Dermis microvascular lymphatic vessel endothelial cell (primary cell): ENCODE measurements at places on chromosomes 2 and 18. TPM values are rescaled to one million over a fixed set of nuclear protein-coding genes. Genes with fewer than 3 reads are reported as not detected.

The RNF181 gene
- 197 and 224 TPM in 2 replicates for total RNA-seq

The IL1B gene
- total RNA-seq: not detected in 2 replicates

The MYCN gene
- 3.2 and 7.2 TPM in 2 replicates for total RNA-seq

The DAW1 gene
- total RNA-seq: not detected in 2 replicates

The EIF2AK3 gene
- 10.8 and 12.4 TPM in 2 replicates for total RNA-seq

The CTDSP1 gene
- 48.9 and 91.0 TPM in 2 replicates for total RNA-seq

The CYP26B1 gene
- total RNA-seq: 0.25 TPM in 1 of 2 replicates, not detected in the other

The FAM124B gene
- 26.6 and 48.8 TPM in 2 replicates for total RNA-seq

DNA sequence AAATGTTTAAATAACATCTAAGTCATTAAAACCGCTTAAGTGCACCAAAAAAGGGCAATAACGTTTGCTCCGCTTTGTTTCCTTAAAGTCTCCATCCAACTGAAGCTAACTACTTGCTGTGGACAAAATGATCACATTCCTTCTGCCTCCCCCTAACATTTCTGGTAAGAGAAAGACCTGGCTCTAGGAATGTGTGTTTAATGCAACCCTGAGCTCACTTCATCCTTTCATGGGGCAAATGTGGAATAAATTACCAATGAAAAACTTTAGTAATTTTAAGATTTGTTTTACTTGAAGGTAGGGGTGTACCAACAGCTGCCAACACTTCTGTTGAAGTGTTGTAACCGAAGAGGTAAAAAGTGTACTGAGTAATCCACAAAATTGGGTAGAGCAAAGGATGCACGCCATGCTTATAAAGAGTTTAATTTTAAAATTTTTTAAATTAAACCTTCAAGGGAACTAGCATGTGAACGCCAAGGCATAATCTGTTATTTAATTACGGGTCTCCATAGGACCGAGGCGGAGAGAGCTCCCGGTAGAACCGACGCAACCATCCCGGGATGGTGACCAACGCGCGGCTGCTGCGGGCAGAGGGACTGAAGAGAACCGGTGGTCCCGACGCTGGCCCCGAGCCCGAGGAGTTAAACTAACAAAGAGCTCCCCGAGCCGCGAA lies 1.1 kb downstream of the HNRNPLL start:
- no peak for DNase-seq

- DNase-seq: no peak
These were observed 773.3 kb upstream of the SLC39A10 start for GRCh38 chr2:194883711-194884110.

DNA sequence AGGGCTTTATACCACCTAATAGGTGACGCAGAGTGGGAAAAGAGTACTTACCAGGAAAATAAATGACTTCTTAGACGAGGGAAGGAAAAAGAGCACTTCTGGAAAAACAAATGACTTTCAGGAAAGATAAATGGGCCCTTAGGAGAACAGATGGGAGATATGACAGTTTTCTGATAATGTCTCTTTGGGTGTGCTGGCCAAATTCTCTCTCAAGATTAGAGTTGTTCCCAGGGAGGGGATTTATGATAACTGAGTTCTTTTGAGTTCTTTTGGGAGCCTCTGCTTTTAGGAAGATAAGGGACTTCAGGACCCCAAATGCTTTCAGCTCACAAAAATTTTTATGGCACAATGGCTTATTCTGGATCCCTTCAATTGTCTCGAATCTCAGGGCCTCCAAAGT lies 104.2 kb upstream of the MSH2 start:
- DNase-seq: no peak

GRCh38 chr2:110211938-110212858 lies at the start of gene MTLN:
MTLN (minus strand) TSS chr2:110212547; CDS start chr2:110212525, 22 bp downstream.
- DNase-seq: peak; percentile 30

GRCh38 chr18:26685438-26686157 lies 137.2 kb upstream of the KCTD1 start:
- DNase-seq: no peak

- DNase-seq: no peak
These were observed 288.4 kb downstream of the SOX11 start for GRCh38 chr2:5980450-5981190.

- no peak for DNase-seq
These were observed 65.8 kb downstream of the PTPN2 start for GRCh38 chr18:12818243-12818642.

- DNase-seq: no peak
These were observed 242.2 kb downstream of the CDH20 start for GRCh38 chr18:61575419-61575818.

- peak; percentile 93 for DNase-seq
These were observed 455 bp upstream of the DLX1 start for GRCh38 chr2:172084645-172085459.

GRCh38 chr2:117512307-117512706 lies 302.2 kb upstream of the DDX18 start:
- DNase-seq: no peak

- DNase-seq: no peak
These were observed 21.0 kb downstream of the MAL start for GRCh38 chr2:95046371-95047112.

DNA sequence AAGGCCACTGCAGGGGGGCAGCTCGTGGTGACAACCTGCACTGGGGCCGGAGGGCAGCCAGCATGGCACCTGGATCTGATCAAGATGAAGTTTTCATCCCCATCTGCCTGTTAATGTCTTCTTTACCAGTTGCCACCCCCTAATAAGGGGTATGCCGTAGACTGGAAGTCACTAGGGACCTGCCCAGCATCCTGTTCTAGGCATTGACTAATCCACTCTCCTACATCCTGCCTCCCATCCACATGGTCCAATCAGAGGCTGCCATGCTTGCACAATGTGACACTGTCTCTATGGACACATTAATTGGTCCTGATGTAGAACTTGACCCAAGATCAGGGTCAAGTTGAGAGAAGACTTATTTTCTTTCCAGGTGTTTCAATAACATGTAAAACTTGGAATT lies 95.1 kb upstream of the LCLAT1 start:
- DNase-seq: no peak

- no peak for DNase-seq
These were observed 15.1 kb downstream of the DOCK10 start for GRCh38 chr2:225027061-225027762.

- no peak for DNase-seq
These were observed 3.8 kb downstream of the TCF4 start for GRCh38 chr18:55584201-55584600.

DNA sequence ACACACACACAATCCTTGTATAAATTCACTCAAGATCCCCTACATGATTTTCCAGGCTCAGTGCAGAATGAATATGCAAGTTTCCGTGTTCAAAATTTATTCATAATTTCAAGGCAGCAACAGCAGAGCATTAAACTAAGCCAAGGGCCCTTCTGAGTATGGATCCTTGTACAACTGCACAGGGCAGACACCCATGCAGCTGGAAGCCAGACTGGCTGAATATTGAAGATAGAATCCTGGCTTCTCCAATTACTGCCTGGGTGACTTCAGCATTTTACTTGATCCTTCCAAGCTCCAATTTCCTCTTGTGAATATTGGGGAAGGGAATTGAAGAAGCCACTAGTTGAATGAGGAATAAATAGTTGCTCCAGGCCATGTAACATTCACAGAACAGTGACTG lies 267.9 kb upstream of the REG3G start:
- DNase-seq: no peak

DNA sequence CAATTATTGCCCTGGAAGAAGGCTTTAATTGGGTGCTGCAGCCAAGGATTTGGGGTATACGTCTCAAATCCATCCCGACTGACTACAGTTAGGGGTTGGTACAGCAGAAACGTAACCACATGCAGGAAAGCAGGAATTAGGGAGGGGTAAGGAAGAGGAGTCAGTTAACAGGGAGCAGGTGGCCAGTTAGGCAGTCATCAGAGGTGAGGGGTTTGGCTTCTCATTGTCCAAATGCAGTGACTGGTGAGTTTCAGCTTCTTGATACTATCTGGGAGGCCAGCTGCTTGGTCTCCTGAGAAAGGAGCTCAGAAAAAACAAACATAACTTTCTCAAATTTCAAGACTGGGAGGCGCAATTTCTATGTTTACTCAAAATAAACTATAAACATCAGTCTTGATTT lies 38.8 kb upstream of the UBE2F start:
- no peak for DNase-seq

DNA sequence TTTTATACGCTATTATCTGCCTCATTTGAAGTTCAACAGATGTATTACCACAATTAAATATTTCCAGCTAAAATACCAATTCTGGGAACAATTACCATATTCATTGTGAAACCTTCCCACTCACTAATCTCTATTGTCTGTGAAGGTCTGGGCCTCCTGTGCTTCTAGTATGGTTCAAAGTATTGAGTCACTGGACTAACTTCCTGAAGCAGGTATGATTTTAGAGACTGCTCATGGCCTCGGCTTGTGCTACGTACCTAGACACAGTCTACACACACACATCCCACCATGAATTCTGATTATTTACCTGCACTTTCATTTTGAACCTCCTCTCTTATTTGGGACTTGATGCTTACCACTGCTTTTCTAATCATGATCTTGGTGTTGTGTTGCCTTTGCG lies 180.7 kb upstream of the EPHA4 start:
- DNase-seq: no peak

DNA sequence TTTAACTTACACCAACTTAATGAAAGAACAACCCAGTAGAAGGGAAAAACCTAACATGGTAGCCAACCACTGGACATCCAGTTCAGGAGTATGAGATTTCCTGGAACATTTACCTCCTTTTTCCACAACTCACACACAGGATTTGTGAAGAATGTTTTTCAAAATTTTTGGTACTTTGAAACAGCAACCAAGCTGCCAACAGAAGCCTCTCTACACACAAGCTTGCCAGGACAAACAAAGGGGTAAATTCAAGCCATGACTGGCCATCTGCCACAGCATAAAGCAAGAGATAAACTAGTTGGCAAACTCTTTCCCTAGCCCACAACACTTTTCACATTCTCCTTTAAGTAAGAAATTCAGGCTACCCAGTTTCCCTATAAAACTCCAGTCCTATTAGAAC lies 21.4 kb downstream of the MGAT4A start:
- peak; percentile 27 for DNase-seq

GRCh38 chr2:198774576-198774975 lies 683.2 kb downstream of the SATB2 start:
- no peak for DNase-seq

GRCh38 chr2:171991027-171991426 lies 8.7 kb upstream of the METAP1D start:
- DNase-seq: no peak

DNA sequence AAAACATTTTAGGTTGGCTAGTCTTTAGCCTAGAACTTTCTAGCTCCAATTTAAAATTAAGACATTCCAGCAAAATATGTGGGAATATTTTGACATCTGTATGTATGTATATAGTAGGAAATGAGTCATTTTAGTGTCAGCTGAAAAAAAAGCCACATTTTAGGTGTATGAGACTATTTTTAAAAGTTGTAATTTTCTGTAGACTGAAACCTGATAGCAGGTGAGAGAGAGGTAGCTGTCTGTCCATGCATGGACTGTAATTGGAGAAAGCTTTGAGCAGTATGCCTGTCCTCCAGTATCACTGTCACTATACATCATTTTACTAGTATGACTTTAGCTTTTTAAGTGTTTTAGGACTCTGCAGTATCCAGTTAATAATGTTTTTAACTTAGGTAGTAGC lies 26.1 kb upstream of the PPP1R1C start:
- DNase-seq: peak; percentile 54

- DNase-seq: no peak
These were observed 58.2 kb downstream of the BCL2L11 start for GRCh38 chr2:111178730-111179405.

DNA sequence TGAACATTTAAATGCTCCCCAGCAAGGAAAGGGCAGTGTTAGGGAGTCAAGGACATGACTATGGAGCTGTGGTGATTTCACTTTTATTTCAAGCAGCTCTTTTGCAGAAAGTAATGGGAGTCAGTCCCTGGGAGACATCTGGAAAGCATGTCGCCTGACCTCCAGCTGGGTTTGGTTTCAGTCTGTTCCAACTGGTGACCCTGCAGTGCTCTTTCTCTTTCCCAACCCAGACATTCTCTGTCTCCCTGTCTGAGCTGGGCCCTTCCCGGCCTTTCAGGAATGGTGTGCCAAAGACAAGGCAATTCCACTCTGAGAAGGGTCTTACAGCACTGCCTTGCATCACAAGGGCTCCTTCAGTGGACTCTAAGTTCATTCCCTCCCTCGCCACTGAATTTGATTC lies 323.2 kb downstream of the OSR1 start:
- DNase-seq: no peak

GRCh38 chr2:196500686-196501431 lies 138.7 kb upstream of the CCDC150 start:
- DNase-seq: no peak

DNA sequence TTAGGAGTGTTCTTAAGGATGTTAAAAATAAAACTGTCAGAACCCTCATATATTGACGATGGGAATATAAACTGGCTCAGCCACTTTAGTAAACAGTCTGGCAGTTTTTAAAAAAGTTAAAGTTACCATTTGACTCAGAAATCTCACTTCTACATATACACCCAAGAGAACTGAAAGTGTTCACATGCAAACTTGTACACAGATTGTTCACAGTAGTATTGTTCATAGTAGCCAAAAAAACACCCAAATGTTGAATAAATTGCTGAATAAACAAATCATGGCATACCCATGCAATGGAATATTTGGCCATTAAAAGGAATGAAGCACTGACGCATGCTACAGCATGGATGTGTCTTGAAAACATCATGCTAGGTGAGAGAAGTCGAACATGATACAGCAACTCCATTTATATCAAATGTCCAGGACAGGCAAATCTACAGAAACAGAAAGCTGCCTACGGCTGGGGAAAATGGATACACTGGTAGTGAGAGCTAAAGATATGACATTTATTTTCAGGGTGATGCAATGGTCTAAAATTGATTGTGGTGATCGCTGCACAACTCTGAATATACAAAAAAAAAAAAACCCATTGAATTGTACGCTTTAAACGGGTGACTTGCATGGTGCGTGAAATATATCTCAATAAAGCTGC lies 10.1 kb downstream of the RPL31 start:
- no peak for DNase-seq

- DNase-seq: no peak
These were observed 437.6 kb downstream of the DLGAP1 start for GRCh38 chr18:4017480-4017879.

- DNase-seq: peak; percentile 18
These were observed at the start of gene IGFBP5 for GRCh38 chr2:216695401-216695821. IGFBP5 (minus strand) TSS chr2:216695549; CDS start chr2:216694775, 774 bp downstream.

DNA sequence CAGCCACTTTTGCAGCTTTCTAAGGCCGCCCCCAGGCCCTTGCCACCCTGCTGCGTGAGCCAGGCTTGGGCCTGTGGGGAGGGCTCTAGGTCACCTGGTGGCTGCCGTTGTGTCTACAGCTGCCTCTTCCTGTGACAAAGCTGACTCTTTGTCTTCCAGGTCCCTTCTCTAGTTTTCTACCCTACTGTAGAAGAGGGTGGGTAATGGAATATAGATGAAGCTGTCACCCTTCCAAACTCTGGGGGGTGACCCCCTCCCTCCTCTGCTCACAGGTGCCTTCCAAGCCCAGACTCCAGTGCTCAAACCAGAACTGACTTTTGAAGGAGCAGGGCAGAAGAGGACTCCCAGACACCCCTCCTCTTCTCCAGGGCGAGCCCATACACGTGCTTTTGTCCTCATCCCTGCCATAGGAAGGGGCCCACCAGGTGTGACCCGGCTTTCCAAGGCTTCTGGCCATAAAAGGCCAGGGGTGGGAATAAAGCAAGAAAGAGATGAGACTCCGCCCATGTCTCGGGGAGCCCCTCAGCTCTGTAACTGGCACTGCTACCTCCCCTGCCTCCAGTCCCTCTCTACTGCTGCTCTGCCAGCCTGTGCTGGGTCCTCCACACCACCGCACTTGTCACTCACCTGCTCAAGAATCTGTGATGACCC lies 17.9 kb upstream of the SDC1 start:
- no peak for DNase-seq
